ENCODE measurements at places on chromosomes 13 and 19. TPM values are rescaled to one million over a fixed set of nuclear protein-coding genes. Genes with fewer than 3 reads are reported as not detected.

FEM1A gene
- 17.4 TPM for total RNA-seq

ZNF577 gene
- 7.3 TPM for total RNA-seq

PARP4 gene
- 64.5 TPM for total RNA-seq

KCNC3 gene
- total RNA-seq = 6.4 TPM

CD320 gene
- total RNA-seq = 121 TPM

ZNF780B gene
- 23.7 TPM for total RNA-seq

MYO16 gene
- 0.50 TPM for total RNA-seq

GFY gene
- total RNA-seq = not detected

CYP2A6 gene
- total RNA-seq = not detected

LHB gene
- not detected for total RNA-seq

GRCh38 chr19:47122359-47123335, 8.0 kb upstream of the SAE1 start:
- no peak overlapping the region for H3K4me3 ChIP-seq
- H3K27me3 ChIP-seq = no peaks in the 10 kb centered on the region
- H3K36me3 ChIP-seq = no peaks in the 10 kb centered on the region

- H3K4me3 ChIP-seq = no peak overlapping the region
- H3K27ac ChIP-seq = no peak overlapping the region
- H3K27me3 ChIP-seq = no peaks in the 10 kb centered on the region
- DNase-seq = no peak
- no peaks in the 10 kb centered on the region for H3K4me1 ChIP-seq
Measured at GRCh38 chr19:20482721-20483120, 82.9 kb downstream of the ZNF737 start.

GRCh38 chr13:84931264-84931663, 868.0 kb downstream of the SLITRK6 start:
- no peaks in the 10 kb centered on the region for H3K36me3 ChIP-seq
- no peaks in the 10 kb centered on the region for H3K4me1 ChIP-seq
- no peak for DNase-seq
- H3K27me3 ChIP-seq = no peaks in the 10 kb centered on the region
- H3K27ac ChIP-seq = no peak overlapping the region

- peaks cover 3% of the 10 kb centered on the region for H3K27me3 ChIP-seq
- H3K4me1 ChIP-seq = no peaks in the 10 kb centered on the region
- no peaks in the 10 kb centered on the region for H3K36me3 ChIP-seq
- DNase-seq = peak; percentile 85
- no peak overlapping the region for H3K4me3 ChIP-seq
Measured at GRCh38 chr19:15702534-15702930, 25.3 kb upstream of the OR10H2 start.

DNA sequence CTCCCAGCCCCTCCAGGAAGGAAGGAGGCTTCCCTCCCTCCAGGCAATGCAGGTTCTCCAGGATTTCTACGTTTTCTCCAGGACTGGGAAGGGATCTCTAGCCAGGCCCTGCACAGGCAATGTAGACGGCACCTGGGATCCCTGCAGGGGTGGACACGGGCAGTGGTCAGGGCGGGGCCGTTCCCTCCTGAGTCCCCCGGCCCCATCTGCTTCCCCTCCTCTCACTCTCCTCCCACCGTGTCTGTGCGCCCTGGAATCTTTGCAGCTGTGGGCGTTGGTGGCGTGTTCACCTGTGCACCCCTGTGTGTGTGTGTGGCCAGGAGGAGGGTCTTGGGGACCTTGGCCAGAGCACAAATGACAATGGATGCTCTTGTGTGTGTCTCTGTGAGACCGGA, 10.0 kb downstream of the NRTN start:
- DNase-seq = no peak
- no peaks in the 10 kb centered on the region for H3K4me1 ChIP-seq
- no peak overlapping the region for H3K4me3 ChIP-seq
- H3K27ac ChIP-seq = no peak overlapping the region
- no peaks in the 10 kb centered on the region for H3K36me3 ChIP-seq

DNA sequence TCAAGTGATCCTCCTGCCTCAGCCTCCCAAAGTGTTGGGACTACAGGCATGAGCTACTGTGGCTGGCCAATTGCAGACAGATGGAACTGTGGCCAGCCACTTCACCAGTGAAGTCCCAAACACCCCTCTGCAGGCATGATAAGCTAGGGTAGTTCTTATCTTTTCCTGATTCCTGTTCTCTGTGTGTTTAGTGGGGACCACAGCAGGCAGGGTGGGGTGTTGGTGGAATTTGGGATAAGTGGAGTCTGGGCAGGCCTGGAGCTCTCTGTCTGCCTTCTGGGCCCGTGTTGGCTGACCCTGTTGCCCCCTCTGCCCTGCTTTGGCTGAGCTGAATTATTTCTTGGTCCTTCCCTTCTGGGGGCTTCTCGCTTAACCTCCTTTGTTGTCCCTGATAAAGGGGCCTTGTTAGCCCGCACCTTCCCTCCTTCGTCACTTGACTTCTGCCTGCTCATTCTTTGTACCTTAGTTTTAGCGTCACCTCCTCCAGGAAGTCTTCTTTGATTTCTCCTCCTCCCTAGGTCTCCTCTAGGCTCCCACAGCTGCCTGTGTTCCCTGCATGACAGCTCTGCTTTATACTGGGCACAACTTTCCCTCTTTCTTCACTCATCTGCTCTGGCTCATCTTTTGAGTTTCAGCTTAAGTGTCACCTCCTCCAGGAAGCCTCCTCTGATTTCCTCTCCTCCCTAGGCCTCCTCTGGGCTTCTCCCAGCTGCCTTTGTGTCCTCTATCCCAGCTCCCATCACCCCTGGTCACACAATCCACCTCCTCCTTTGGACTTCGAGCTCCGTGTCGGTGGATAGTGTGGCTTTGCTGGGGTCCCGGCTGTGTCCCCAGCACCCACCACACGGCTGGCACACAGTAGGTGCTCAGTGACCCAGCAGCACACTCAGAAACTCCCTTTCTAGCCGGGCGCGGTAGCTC, 1.7 kb upstream of the NCLN start:
- peaks cover 5% of the 10 kb centered on the region for H3K36me3 ChIP-seq
- H3K27ac ChIP-seq = no peak overlapping the region
- H3K4me1 ChIP-seq = peaks cover 17% of the 10 kb centered on the region
- H3K4me3 ChIP-seq = no peak overlapping the region

DNA sequence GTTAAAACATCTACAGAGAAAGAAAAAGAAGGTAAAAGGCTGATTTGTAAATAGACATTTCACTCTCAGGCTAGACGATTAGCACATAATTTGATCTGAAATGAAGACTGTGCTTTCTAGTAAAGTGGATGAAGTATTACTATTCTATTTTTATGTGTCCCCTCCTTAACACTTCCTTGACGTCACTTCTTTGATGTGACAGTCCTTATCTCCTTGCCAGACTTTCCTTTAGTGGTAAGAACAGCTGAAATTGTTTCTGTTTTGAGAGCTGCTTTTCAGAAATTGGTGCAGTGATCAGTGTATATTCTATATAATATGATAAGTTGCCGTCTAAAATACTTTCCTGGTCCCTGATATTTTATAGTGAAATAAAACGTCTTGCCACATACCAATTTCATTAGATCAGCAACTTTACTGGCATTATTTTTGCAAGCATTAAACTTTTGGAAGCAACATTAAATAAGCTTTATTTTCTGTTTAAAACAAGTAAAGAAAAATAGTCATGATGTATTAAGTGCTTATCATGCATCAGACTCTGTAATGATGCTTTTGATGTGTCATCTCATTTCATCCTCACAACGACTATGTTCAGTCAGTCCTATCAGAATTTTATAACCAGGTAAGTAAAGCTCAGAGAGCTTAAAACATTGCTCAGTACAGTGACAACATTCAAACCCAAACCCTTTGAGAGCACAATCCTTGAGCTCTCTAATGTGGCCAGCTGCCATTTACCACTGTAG, 210.3 kb upstream of the PCDH9 start:
- H3K27ac ChIP-seq = no peak overlapping the region
- no peaks in the 10 kb centered on the region for H3K27me3 ChIP-seq
- no peaks in the 10 kb centered on the region for H3K36me3 ChIP-seq

DNA sequence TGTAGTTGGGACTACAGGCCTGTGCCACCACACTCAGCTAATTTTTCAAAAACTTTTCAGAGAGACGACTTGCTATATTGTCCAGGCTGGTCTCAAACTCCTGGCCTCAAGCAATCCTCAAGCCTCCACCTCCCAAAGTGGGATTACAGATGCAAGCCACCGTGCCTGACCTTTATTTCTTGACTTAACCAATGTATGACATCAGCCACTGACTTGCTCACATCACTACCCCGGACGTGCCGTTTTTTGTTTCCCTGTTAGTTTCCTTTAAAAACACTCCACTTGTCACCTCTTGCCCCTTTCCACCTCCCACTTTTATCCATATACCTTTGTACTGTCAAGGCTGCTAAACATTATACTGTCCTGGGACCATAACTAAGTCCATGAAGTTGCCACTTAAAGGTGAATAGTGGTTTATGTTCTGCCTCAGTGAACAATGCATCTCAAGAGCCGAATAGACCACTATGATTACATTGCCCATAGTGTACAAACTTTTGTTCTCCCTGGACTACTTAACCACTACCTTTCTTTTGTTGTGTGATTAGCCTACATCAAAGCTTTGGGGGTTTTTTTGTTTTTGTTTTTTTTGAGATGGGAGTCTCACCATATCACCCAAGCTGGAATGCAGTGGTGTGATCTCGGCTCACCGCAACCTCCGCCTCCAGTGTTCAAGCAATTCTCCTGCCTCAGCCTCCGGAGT, 2.3 kb upstream of the EPHX3 start:
- no peak overlapping the region for H3K4me3 ChIP-seq
- H3K4me1 ChIP-seq = no peaks in the 10 kb centered on the region
- no peak overlapping the region for H3K27ac ChIP-seq
- H3K36me3 ChIP-seq = peaks cover 41% of the 10 kb centered on the region

- peak; percentile 97 for DNase-seq
- peaks cover 63% of the 10 kb centered on the region for H3K4me1 ChIP-seq
- no peaks in the 10 kb centered on the region for H3K27me3 ChIP-seq
Measured at GRCh38 chr19:18416778-18417249, 2.4 kb upstream of the SSBP4 start.

GRCh38 chr19:33292595-33293254, 9.6 kb downstream of the CEBPA start:
- H3K27ac ChIP-seq = no peak overlapping the region
- peaks cover 17% of the 10 kb centered on the region for H3K4me1 ChIP-seq
- DNase-seq = peak; percentile 29
- no peaks in the 10 kb centered on the region for H3K27me3 ChIP-seq
- H3K4me3 ChIP-seq = no peak overlapping the region

DNA sequence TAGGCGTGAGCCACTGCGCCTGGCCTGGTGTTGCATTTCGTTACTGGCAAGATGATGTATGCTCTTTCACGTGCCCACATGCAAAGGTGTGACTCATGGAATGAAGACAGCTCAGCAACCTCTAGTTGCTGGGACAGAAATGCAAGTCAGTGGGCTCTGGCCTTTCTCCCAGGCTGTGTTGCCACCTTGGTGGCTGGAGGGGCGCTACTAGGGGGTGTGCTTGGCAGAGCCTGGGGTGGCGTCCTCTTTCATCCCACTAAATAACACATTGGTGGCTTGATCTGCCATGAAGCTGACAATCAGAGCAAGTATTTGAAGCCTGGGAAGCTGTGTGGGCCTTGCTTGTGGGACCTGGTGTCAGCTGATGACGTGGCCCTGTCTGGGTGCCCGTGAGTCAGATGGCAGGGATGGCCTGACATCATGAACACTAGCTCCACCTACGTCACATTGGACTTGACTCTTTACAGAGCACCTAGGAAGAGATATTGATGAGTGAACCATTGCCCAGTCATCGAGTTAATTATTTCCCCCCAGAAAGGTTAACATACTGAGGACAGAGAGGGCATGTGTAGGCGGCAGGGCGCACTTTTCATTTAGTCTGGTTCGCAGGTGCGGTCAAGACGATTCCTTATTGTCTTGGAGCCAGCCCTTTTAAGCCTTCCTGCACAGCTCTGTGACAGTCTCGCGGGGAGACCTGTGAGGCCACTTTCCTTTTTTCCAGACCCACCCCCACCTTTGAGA, 154.2 kb downstream of the TM9SF2 start:
- H3K4me3 ChIP-seq = no peak overlapping the region
- no peaks in the 10 kb centered on the region for H3K36me3 ChIP-seq
- no peak overlapping the region for H3K27ac ChIP-seq
- no peak for DNase-seq
- H3K27me3 ChIP-seq = no peaks in the 10 kb centered on the region
- H3K4me1 ChIP-seq = peaks cover 34% of the 10 kb centered on the region

DNA sequence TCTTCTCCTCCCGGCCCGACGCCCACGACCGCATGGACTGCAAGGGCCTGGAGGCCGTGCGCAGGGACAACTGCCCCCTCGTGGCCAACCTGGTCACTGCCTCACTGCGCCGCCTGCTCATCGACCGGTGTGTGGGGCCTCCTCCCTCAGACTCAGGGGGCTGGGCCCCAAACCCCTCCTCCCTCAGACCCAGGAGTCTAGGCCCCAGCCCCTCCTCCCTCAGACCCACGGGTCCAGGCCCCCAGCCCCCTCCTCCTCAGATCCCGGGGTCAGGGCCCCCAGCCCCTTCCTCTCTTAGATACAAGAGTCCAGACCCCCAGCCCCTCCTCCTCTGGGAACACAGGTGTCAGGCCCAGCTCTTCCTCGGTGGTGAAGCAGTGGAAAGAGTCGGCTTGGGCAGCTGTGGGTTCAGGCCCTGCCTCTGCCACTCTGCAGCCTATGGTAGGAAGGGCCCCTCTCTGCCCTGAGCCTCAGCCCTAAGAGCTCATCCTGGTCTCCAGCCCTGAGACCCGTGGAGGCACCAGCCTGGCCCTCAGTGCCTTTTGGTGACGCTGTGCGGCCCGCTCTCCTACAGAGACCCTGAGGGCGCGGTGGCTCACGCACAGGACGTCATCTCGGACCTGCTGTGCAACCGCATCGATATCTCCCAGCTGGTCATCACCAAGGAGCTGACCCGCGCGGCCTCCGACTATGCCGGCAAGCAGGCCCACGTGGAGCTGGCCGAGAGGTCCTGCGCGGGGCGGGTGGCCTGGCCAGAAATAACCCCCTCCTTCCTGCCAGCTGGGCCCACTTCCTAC, 3.7 kb upstream of the SPIB start:
- no peaks in the 10 kb centered on the region for H3K27me3 ChIP-seq
- H3K4me1 ChIP-seq = no peaks in the 10 kb centered on the region
- no peak overlapping the region for H3K4me3 ChIP-seq

GRCh38 chr13:49217962-49218492, 2.1 kb upstream of the MLNR start:
- H3K4me1 ChIP-seq = peaks cover 10% of the 10 kb centered on the region
- H3K4me3 ChIP-seq = no peak overlapping the region
- peaks cover 38% of the 10 kb centered on the region for H3K27me3 ChIP-seq
- no peak for DNase-seq
- no peaks in the 10 kb centered on the region for H3K36me3 ChIP-seq

DNA sequence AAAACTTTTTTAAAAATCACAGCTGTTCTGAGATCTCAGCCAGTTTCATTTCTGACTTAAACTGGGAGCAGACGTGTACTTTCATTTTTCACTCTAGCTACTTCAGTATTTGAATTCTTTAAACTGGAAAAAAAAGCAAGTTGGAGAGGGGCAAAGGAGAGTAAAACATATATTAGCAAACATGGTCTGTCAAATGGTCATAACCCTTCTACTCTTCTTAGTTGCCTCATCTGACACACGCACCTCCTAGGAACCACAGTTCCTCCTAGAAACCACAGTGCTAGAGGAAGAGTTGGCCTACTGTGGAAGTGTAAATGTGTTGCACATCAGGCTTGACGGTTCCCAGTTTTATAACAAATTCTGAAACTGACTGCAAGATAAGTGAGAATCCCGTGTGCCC, 47.2 kb downstream of the TM9SF2 start:
- H3K27ac ChIP-seq = no peak overlapping the region
- peaks cover 41% of the 10 kb centered on the region for H3K36me3 ChIP-seq
- H3K27me3 ChIP-seq = no peaks in the 10 kb centered on the region
- H3K4me1 ChIP-seq = no peaks in the 10 kb centered on the region
- no peak for DNase-seq

GRCh38 chr13:57637515-57637914, 6.0 kb downstream of the PCDH17 start:
- no peak for DNase-seq
- no peaks in the 10 kb centered on the region for H3K27me3 ChIP-seq
- H3K4me1 ChIP-seq = peaks cover 47% of the 10 kb centered on the region
- H3K36me3 ChIP-seq = peaks cover 37% of the 10 kb centered on the region
- H3K4me3 ChIP-seq = peak overlapping the region; percentile 45
- H3K27ac ChIP-seq = no peak overlapping the region
